GF-D8 (cell line): ENCODE measurements at places on chromosomes 4 and X.
A peak's percentile ranks its signal among the peaks of the same experiment; 100 is the strongest.

DNA sequence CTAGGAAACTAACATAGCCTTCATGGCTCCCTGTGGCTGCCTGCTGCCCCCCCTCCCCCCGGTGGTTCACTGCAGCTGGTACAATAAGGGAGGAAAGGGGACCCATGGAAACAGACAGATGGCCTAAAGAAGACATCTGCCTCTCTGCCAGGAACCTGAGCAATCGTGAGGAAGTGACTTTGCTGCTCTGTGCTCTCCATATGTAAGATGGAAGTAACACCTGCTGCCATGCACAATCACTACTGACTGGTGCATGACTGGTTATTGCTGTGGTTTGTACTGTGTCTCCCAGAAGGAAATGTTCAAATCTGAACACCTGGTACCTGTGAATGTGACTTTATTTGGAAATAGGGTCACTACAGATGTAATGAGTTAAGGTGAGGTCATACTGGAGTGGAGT lies 43.6 kb downstream of the CD99L2 start:
- DNase-seq, result peak; percentile 1

- DNase-seq, result peak; percentile 11
These were observed 562.3 kb upstream of the DIPK2B start for GRCh38 chrX:45762699-45763647.

- DNase-seq, result no peak
These were observed 338.4 kb upstream of the GNPDA2 start for GRCh38 chr4:45064741-45065140.

GRCh38 chrX:110178179-110178865 lies 139.6 kb downstream of the AMMECR1 start:
- no peak for DNase-seq

- DNase-seq, result no peak
These were observed 21.6 kb downstream of the TEC start for GRCh38 chr4:48247878-48248558.

DNA sequence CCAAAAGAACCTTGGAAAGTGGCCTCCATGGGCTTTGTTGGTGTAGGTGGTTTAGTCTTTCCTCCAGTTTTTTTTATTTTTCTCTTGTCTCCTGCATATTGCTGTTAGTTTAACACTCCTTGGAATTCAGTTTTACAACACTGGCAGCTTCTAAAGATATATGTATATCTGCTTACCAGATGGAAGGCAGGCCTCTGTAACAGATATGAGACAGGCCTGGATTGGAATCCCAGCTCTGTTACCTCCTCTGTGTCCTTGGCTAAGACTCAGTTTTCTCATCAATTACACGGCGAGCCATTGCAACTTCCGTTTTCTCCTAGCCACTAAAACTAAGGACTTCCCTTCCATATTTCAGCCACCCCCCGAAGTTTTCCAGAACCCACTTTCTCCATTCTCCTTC lies 133.4 kb upstream of the SMAD1 start:
- no peak for DNase-seq

DNA sequence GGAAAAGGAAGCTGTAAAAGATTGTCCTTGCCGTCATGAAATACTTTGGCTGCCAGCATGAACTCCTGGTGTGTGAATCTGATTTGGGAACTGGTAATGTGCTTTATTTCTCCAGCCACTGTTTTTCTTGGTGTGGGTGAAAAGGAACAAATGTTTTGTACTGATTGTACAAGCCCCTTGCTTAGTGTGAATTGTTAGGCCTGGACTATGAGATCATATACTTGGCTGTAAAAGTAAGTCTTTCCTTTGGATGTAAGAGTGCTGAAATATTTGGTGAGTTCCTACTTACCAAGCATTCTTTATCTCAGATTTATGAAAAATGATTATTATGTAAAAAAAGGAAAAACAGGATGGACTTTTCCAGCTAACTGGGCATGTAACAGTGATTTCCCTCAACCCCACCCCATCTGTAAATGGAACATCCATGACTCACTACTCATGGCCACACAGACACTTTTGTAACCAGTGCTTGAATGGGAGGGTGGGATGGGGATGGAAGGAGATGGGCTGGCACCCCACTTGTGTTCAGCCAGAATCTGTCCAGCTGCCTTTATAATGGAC lies 6.3 kb downstream of the FNIP2 start:
- no peak for DNase-seq

DNA sequence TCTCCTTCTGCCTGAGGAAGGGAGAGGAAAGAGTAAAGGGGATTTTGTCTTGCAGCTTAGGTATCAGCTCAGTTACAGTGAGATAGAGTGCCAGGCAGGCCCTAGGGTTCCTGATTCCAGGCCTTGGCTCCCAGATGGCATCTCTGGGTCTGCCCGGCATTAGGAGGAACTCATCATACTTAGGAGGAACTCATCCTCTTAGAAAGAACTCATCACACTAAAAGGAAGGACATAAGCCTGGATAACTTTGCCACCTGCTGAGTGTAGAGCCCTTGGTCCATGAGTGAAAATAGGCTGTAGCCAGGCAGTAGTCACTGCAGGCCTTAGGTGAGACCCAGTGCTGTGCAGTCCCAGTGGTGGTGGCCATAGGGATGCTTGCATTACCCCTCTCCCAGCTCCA lies 367.1 kb downstream of the PACRGL start:
- DNase-seq, result no peak

GRCh38 chr4:52748432-52748831 lies 2.8 kb downstream of the ERVMER34-1 start:
- no peak for DNase-seq

GRCh38 chr4:162920649-162921048 lies 246.0 kb downstream of the NAF1 start:
- DNase-seq, result no peak

DNA sequence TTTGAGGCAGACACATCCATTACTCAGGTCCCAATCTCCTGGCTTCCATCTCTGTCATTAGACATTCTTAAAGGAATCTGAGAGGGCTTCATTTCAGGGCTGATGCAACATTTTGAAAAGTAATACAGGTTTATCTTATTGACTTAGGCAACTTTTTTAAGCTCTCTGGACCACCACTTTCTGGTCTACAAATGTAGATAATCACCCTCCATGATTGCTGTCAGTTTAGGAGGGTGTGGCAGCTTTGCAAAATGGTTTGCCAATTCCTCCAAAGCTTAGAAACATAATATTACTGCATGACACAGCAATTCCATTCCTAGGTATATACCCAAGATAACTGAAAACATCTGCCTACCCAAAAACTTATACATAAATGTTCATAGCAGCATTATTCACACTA lies 77.6 kb downstream of the ARHGAP6 start:
- no peak for DNase-seq

GRCh38 chrX:63250253-63250868 lies 100.8 kb downstream of the SPIN4 start:
- no peak for DNase-seq

- DNase-seq, result no peak
These were observed 300.7 kb downstream of the DCTD start for GRCh38 chr4:182616476-182616875.

GRCh38 chr4:10730590-10730989 lies 46.0 kb upstream of the CLNK start:
- DNase-seq, result no peak

DNA sequence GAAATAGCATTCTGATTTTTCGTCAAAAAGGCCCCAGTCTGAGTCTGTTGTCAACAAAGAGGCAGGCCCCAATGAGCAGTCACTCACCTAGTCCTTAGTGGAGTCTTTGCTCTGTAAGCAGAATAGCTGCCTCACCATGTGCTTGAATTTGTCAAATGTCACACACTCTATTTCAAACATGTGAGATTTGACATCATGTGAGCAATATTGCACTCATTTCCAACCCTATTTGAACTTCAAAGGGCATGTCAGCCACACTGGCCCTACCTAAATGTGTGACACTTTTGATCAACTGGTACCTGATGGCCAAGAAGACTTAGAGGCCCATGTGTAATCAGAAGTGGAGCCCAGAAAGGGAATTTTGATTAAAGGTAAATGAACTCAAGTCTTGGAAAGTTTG lies 59.4 kb upstream of the PLAC1 start:
- DNase-seq, result no peak

GRCh38 chr4:138090150-138090917 lies 151.8 kb downstream of the SLC7A11 start:
- peak; percentile 14 for DNase-seq

GRCh38 chrX:10617999-10618351 lies 2.4 kb downstream of the MID1 start:
- DNase-seq, result no peak

GRCh38 chrX:129497146-129497843 lies 26.0 kb downstream of the SMARCA1 start:
- no peak for DNase-seq

- DNase-seq, result no peak
These were observed 32.4 kb upstream of the TMLHE start for GRCh38 chrX:155645180-155645579.

DNA sequence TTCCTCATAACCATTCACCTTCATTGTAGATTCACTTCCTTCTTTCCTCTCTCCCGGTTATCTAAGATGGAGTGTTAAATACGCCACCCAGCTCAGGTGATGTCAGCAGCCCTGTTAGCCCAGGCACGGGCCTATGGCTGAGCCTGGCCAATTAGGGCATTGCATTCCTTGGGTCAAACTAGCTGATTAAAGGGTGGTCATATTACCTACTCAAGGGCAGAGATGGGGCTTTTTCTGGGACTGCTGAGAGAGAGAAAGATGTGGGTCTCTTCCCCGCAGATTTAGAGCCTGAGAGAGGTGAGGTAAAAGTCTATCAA lies 39.9 kb upstream of the AFAP1 start:
- DNase-seq, result no peak

DNA sequence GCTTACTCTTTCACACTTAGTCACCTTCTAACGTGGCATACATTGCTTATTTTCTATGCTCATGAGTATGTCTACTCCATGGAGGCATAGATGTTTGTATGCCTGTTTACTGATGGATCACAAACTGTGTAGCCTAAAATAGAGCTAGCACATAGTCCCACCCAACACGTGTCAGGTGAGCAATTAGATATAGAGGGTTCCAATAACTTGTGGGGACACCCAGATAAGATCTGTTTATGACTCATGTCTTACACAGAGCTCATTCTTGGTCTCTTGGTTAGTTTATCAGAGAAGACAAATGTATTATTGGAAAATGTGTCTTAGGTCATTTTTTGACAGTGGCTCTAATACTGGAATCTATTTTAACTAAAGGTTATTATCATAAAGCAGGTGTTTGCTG lies 6.8 kb downstream of the ZFP42 start:
- no peak for DNase-seq

GRCh38 chrX:47568656-47569295 lies 7.8 kb downstream of the ARAF start:
- no peak for DNase-seq

DNA sequence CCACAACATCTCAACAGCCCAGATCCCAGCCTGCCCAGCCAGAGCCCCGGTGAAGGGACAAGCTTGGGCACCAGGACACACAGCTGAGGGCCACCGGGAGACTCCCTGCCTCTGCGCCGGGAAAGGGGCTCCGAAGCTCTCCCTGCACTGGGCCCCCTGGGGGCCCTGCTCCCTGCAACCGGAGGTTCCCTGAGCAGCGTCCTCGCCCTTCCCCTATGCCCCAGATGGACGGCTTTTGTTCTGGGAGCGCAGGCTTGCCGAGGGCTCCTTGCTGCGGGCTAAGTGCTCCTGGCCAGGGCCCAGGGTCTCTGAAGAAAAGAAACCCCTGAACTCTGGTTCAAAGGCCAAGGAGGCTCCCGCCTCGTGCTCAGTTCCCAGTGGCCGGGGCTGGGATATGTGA lies 899 bp upstream of the ZFP92 start:
- DNase-seq, result no peak

DNA sequence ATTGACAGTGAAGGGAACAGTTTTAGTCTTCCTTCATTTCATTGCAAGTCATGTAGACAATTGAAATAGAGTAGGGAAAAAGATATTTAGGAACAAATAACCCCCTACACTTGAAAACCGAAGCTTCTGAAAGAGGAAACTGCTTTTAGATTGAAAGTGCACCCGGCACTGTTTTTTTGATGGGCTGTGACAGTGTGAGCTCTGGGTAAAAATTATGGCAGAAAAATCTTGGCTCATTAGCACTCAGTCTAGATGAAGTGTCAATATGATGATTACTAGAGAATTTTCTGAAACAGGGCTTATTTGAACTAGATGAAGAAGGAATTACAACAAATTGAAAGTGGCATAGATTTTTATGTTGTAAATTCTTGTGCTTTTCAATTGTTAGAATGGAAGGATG lies 1132.4 kb downstream of the RAPGEF2 start:
- DNase-seq, result no peak

DNA sequence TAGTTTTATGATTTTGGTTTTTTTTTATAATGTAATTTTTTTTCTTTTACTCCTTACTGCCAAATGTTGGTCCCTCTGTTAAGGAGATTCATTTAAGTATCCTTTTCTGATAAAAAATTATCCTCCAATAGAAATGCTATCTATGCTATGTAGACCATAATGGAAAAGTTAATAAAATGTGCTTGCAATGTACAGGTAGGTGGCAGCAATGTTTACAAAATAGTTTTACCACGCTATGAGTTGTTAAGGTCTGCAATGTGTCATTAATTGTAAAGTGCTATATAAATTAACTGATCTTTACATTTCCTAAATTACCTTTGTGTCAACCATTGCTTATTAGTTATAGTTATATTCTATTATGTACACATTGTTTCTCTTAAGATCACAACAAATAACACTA lies 3.8 kb upstream of the CENPC start:
- no peak for DNase-seq

- DNase-seq, result no peak
These were observed 52.5 kb upstream of the TADA2B start for GRCh38 chr4:6990661-6991060.

DNA sequence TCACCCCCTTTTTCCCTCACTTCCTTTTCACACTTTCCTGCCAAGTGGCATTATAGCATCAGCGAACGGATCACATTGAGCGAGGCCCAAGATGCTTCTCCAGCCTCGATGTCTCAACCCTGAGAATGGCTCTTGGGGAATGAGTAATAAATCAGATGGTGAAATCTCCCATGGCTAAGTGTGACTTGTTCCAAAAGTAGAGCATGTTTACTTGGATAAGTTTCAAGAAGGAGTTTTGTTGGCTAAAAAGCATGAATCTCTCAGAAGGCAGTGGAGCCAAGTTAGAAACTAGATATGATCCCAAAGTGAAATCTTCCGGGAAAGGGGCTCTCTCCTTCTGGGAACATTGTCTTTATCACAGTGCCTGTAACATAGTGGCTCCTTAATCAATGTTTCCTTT lies 316.3 kb downstream of the CAMK2D start:
- DNase-seq, result no peak

GRCh38 chrX:38494239-38494823 lies 67.0 kb upstream of the TSPAN7 start:
- no peak for DNase-seq

- no peak for DNase-seq
These were observed 46.1 kb upstream of the NAP1L5 start for GRCh38 chr4:88743696-88744095.
